ENCODE measurements at places on chromosomes 16 and 17.

- H3K4me1 ChIP-seq = no peaks in the 10 kb centered on the region
- peaks cover 25% of the 10 kb centered on the region for H3K36me3 ChIP-seq
- no peak overlapping the region for H3K4me3 ChIP-seq
Measured at GRCh38 chr16:23407436-23408127, 45.4 kb downstream of the COG7 start.

DNA sequence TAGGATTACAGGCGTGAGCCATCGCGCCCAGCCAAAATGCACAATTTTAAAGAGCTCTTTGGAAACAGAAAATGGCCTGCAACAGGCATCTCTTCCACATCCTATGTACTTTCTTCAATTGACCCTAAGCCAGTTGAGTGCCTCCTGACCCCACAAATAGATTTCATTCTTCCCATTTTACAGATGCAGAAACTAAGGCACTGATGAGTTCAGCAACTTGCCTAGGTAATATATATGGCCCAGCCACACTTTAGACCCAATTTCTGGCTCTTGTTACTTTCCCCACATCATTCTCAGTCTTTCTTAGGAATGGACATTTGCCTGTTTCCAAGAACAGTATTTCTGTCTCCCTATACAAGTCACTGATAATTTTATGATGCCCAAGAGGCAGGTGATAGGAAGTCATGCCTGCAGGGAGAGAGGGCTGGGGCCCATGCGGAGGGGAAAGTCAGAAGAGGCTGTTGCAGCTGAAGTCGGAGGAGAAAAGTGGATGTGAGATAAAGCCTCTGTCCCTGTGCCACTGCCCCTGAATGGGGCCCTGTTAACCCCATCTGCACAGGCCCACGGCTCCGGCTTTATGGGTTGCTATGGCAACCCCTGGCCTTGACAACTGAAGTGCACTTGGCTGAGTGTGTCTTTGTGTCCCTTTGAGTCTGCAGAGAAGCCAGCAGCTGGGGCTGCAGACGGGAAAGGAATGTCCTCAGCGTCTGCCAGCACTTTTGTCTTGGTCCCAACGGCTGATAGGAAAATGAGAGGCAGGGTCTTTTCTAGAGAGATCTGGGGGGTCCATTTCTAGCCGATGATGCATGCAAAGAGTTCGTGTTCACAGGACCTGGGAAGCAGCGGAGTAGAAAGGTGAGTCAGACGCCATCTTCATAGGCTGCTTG is 45.9 kb downstream of the ABAT start:
- no peak overlapping the region for H3K4me3 ChIP-seq
- no peaks in the 10 kb centered on the region for H3K4me1 ChIP-seq
- no peaks in the 10 kb centered on the region for H3K36me3 ChIP-seq
- H3K27ac ChIP-seq = no peak overlapping the region

- DNase-seq = no peak
- peak overlapping the region; percentile 49 for H3K4me3 ChIP-seq
- no peaks in the 10 kb centered on the region for H3K36me3 ChIP-seq
Measured at GRCh38 chr17:4501295-4501949, 2.7 kb downstream of the SPNS2 start.

GRCh38 chr16:72112452-72112792 is 18.8 kb downstream of the DHX38 start:
- H3K27ac ChIP-seq = no peak overlapping the region
- no peak overlapping the region for H3K4me3 ChIP-seq
- peaks cover 31% of the 10 kb centered on the region for H3K36me3 ChIP-seq

DNA sequence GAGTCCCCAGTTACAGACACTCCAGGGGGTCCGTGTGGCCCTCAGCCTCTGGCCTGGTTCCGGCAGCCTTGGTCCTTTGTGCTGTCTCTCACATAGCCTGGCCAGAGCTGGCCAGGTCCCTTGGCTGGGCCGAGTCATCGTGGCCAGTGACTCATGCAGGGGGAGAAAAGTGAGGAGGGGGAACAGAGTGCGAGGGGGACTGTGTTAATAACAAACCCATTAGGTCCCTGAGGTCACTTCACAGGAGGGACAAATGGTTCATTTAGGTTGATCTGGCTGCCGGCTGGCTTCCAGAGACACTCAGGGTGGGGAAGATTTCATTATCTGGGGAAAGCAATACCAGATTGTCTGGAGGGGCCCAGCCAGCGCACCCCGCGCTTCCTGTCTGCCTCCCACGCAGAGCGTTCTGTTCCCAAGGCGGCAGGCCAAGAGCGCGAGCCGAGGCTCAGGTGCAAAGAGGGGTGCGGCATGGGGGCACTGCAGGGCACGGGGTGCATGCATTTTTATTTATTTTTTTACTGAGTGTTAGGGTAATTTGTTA is 223.1 kb downstream of the SEC14L1 start:
- no peaks in the 10 kb centered on the region for H3K27me3 ChIP-seq
- H3K4me1 ChIP-seq = peaks cover 65% of the 10 kb centered on the region
- no peaks in the 10 kb centered on the region for H3K36me3 ChIP-seq

DNA sequence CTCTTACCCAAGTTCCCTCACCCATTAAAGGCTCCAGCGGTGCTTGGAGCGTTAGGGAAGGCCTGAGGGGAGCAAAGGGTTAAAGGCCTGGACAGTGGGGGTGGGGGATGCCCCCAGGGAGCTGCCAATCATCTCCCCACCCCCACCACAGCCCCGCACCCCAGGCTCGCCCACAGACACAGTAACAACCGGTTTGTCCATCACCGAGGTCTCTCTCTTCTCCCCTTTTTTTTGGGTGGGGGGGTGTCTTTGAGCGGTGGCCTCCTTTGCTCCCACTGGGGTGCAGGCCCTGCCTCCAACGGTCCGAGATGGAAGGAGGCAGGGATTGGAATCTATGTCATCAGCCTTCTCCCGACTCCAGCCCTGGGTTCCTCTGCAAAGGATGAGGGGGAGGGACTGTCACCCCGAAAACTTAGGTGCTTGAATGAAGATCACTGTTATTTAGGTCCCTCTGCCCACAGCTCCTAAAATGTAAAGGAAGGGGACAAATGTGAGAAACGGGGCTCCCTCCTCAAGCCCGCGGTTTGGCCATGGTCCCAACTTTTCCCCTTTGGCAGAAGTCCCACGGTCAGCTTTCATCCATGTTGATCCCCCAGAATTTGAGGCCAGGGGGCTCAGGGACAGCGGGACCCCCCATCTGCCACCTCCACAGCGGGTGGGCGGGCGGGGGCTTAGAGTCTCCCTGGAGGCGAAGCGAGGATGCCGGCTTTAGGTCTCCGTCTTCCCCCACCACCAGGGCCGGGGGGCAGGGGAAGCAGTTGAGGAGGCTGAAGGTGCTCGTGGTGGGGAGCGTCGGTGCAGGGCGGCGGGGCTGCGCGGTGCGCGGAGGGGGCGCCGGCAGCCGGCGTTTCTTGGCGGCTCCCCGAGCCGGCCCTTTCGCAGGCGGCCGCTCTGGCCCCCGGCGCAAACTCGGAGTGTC is 1.7 kb downstream of the EPOP start:
- no peak overlapping the region for H3K27ac ChIP-seq
- peaks cover 26% of the 10 kb centered on the region for H3K4me1 ChIP-seq
- H3K36me3 ChIP-seq = no peaks in the 10 kb centered on the region
- no peak for DNase-seq
- H3K4me3 ChIP-seq = peak overlapping the region; percentile 75

- no peak overlapping the region for H3K4me3 ChIP-seq
- no peak overlapping the region for H3K27ac ChIP-seq
- H3K36me3 ChIP-seq = no peaks in the 10 kb centered on the region
- peaks cover 24% of the 10 kb centered on the region for H3K4me1 ChIP-seq
Measured at GRCh38 chr17:40579471-40579870, 14.2 kb upstream of the CCR7 start.

- DNase-seq = no peak
- peaks cover 10% of the 10 kb centered on the region for H3K4me1 ChIP-seq
- peak overlapping the region; percentile 58 for H3K27ac ChIP-seq
- no peaks in the 10 kb centered on the region for H3K27me3 ChIP-seq
- H3K4me3 ChIP-seq = peak overlapping the region; percentile 12
- no peaks in the 10 kb centered on the region for H3K36me3 ChIP-seq
Measured at GRCh38 chr16:88977812-88978607, 1.0 kb upstream of the CBFA2T3 start.

DNA sequence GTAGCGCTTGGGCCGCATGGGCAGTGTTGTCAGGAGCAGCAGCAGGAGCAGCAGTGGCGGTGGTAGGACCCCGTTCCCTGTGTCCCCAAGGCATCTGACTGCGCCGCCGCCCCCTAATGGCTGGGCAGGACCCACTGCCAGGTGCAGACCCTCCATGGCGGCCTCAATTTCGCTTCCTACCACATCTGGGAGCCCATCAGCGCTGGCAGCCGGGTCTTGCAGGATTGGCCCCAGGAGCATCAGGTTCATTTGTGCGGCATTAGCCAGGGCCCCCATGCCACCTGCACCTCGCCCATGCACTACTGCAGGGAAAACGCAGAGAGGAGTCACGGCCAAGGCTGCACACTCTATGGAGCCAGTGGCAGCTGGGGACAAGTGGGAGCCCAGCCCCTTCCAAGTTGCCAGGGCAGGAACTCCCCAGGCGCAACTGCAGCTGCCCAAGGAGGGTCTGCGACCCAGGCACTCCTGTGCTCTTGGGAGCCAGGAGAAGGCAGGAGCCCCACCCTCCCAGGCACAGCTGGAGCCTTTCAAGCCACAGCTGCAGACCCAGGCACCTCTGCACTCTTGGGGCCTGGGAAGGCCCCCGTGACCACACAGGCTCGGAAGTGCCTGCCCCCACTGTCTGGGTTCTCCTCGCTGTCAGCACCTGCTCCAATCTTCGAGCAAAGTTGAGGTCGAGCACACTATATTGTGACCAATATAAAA is 594.2 kb downstream of the KCNJ18 start:
- no peaks in the 10 kb centered on the region for H3K4me1 ChIP-seq
- no peak overlapping the region for H3K27ac ChIP-seq
- H3K4me3 ChIP-seq = no peak overlapping the region
- no peaks in the 10 kb centered on the region for H3K27me3 ChIP-seq
- no peaks in the 10 kb centered on the region for H3K36me3 ChIP-seq

GRCh38 chr16:57478396-57479204 is 7.7 kb downstream of the DOK4 start:
- DNase-seq = no peak
- H3K4me1 ChIP-seq = peaks cover 52% of the 10 kb centered on the region
- peak overlapping the region; percentile 5 for H3K27ac ChIP-seq
- peaks cover 52% of the 10 kb centered on the region for H3K36me3 ChIP-seq
- H3K4me3 ChIP-seq = peak overlapping the region; percentile 35

- no peak overlapping the region for H3K4me3 ChIP-seq
- peaks cover 12% of the 10 kb centered on the region for H3K4me1 ChIP-seq
- H3K27me3 ChIP-seq = no peaks in the 10 kb centered on the region
- H3K27ac ChIP-seq = no peak overlapping the region
- no peak for DNase-seq
- peaks cover 35% of the 10 kb centered on the region for H3K36me3 ChIP-seq
Measured at GRCh38 chr17:78034429-78035091, 76.1 kb downstream of the TNRC6C start.

DNA sequence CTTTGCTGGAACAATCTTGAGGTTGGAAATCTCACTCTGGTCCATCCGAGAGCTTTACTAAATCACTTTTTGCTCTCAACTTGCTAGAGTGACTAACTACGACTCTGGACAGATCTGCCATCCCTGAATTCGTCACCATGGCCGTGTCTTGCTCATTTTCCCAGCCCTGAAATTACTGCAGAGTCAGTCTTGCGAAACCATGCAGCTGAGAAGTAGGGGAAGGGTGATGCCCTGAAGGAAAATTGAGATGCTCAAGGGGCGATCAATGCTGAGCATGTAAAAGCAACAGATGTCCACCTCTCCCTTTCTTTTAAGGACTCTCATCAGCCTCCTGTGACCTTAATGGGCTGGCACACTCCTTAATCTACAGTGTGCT is 18.8 kb downstream of the PCTP start:
- peaks cover 20% of the 10 kb centered on the region for H3K4me1 ChIP-seq
- H3K36me3 ChIP-seq = peaks cover 4% of the 10 kb centered on the region
- no peak overlapping the region for H3K4me3 ChIP-seq
- DNase-seq = no peak

GRCh38 chr17:39485555-39485954 is 24.3 kb downstream of the CDK12 start:
- peaks cover 76% of the 10 kb centered on the region for H3K36me3 ChIP-seq
- H3K4me1 ChIP-seq = no peaks in the 10 kb centered on the region
- H3K27me3 ChIP-seq = no peaks in the 10 kb centered on the region
- DNase-seq = no peak
- H3K27ac ChIP-seq = no peak overlapping the region

DNA sequence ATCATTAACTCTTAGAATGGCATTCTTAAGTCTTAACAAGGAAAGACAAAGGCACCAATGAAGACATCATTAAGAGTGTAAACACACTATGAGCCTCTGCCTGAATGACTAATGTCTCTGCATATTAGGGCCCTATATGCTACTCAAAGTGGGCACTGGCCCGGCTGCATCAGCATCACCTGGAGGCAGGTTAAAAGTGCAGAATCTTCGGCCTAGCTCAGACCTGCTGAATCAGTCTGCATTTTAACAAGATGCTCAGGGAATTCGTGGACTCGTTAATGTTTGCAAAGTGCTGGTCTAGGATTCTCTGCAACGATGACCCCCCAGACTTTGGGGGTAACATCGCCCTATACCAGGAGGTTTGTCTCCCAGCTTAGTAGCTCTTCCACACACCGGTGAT is 6.7 kb downstream of the MPP3 start:
- H3K4me1 ChIP-seq = peaks cover 24% of the 10 kb centered on the region
- H3K4me3 ChIP-seq = no peak overlapping the region
- H3K27me3 ChIP-seq = no peaks in the 10 kb centered on the region

All from esophagus squamous epithelium (tissue), 5 donors.